Nucleus accumbens (tissue), 56 donors: ENCODE measurements at places on chromosomes 1 and 21.

DNA sequence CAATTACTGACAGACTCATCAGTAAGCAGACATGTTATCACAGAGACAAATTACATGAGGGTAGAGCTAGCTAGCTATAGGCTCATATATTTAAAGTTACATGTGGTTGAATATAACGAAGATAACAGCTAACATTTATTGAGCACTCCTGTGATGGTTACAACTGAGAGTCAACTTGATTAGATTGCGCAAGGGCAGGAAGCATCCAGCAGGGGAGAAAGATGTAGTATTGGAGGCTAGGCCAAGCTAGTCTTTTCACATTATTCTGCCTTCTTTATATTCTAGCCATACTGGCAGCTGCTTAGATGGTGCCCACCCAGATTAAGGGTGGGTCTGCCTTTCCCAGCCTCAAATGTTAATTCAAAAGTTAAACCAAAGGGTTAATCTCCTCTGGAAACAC, 37.1 kb downstream of the PIGK start:
- DNase-seq: no peak

GRCh38 chr21:44999428-44999971, 59.7 kb downstream of the SLX9 start:
- DNase-seq: no peak

- DNase-seq: no peak
Observed at GRCh38 chr1:108080448-108080847, 115.5 kb upstream of the VAV3 start.

DNA sequence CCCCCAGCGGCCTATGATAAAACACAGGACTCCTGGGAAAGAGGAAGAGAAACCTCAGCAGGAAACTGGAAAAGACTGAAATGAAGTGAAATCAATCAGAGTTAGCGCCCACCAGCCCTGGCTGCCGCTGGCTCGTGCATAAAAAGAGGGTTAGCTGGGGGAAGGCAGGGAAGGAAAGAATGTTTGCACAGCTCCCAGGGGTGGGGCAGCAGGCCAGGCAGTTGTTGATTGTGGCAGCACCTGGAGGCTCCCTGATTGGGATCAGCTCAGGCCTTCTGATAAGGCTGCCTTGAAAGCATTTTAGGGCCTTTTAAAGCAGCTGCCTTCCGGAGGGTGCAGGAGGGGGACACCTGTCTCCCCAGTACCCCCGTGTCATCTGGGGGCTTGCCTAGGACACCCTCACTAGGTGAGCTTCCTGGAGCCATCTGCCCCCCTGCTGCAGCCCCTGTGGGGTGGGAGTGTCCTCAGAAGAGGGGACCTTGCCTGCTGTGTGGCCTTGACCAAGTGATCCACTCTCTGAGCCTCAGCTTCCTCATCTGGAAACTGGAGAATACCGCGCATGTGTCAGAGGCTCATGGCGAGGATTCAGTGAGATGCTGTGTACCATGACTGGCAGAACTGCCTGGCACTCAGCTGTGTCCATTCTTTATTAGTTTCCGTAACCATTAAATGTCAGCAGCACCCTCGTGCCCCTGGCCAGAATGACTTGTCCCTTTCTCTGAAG, 6.6 kb downstream of the EPHB2 start:
- DNase-seq: no peak

- no peak for DNase-seq
Observed at GRCh38 chr1:168386492-168386891, 105.8 kb downstream of the TBX19 start.

GRCh38 chr1:203717120-203717519, 47.9 kb upstream of the LAX1 start:
- DNase-seq: no peak

- DNase-seq: peak; percentile 24
Observed at GRCh38 chr1:30763651-30764248, 6.2 kb upstream of the LAPTM5 start.

GRCh38 chr1:226691247-226691646, 47.8 kb downstream of the ITPKB start:
- no peak for DNase-seq

DNA sequence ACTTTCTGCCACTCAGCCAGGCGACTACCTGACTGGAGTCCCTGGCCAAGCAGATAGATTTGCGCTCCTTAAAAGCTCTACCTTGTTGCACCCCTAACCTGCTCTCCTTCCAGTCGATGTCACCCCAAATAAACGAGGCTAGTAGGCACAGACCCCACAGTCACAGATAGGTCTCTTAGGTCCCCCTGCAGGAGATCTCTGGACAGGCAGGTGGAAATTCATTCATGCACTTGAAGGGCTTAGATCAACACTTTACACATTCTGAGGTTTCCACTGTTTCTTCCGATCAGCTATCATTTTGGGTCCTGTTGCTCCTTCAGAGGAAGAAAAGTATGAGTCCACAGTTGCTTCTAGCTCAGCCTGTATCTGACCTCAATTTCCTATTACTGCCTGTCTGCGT, 272.6 kb upstream of the FMN2 start:
- no peak for DNase-seq

GRCh38 chr1:35033346-35033745, 1.6 kb upstream of the ZMYM6 start:
- DNase-seq: no peak

DNA sequence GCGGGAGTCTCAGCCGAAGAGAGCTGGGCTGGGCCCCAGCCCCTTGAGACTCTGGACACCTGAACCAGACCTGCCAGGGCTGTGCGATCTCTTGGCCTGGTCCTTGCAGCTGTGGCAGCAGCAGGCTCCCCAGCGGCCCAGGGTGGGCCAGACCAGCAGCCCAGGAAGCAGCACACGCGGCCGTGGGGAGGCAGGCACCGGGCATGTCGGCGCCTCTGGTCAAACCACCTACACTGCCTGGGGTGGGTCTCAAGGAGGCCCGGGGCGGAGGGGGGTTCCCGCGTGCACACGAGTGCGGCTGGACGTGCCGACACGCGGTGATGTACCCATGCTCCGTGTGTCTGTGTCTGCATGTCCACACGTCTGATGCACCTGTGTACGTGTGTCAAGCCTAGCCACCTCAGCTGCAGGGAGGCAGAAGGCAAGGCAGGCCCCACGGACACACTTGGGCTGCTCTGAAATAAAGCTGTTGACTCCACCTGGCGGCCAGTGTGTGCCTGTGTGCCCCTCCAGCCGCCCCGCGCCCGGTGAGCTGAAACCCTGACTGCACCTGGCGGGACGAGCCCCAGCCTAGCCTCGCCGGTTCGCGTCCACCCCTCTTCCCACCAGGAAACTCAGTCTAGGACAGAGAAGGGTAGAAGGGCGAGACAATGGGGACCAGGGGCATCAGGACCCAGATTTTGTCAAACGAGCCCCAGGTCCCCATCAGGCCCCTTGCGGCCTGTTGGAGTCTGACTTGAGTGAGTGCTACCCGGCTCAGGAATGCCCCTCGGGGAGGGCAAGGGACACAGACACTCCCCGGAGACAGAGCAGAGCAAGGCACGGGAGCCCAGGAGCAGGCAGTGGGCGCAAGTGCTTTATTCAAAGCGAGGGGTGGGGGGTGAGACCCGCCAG, 11.6 kb downstream of the SCNN1D start:
- DNase-seq: no peak

- DNase-seq: no peak
Observed at GRCh38 chr1:182955596-182956588, 2.9 kb upstream of the SHCBP1L start.

DNA sequence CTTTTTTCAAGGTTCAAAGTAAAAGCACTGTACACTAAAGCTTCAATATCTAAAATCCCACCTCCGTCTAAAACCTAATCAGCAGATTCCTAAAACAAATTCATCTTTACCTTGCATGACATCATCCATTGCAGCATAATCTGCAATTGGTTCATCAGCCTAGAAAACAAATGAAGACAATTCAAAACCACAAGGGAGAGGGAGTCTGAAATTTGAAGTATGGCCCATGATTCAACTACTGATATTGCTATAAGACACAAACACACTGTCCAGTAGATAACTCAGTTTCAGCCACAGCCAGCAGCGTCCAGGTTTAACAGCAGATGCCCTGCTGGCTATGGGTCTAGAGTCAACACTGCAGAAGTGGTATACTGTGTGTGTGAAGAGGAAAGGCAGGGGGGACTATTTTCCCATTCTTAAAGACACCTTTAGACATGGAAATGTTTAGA, 17.9 kb upstream of the RAP1GAP start:
- no peak for DNase-seq

GRCh38 chr1:153587314-153587713, 21.7 kb upstream of the S100A2 start:
- no peak for DNase-seq

GRCh38 chr1:12368646-12369045, 138.8 kb downstream of the VPS13D start:
- DNase-seq: no peak

GRCh38 chr1:242219298-242219901, 220.5 kb upstream of the MAP1LC3C start:
- DNase-seq: no peak

DNA sequence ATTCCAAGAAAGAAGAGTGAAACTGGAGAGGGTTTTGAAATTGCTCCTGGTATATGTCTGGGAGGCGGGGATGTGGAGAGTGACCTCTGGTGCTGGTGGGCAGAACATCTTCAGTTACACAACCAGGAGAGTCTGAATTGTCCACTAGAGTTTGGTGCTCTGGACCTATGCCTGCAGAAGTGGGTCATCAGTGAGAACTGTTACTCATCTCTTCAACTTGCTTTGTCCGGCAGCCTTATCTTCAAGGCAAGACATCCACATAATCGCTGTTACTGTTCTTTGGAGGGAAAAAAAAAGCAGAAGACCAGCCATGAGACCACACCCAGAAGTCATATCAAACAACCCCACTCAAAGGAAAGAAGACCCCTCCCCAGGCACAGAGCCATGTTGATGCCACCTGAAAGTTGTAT, 14.9 kb downstream of the SH2D1B start:
- no peak for DNase-seq

- DNase-seq: no peak
Observed at GRCh38 chr1:55781944-55782482, 566.8 kb upstream of the USP24 start.

- no peak for DNase-seq
Observed at GRCh38 chr1:159120317-159120716, 43.8 kb upstream of the AIM2 start.

DNA sequence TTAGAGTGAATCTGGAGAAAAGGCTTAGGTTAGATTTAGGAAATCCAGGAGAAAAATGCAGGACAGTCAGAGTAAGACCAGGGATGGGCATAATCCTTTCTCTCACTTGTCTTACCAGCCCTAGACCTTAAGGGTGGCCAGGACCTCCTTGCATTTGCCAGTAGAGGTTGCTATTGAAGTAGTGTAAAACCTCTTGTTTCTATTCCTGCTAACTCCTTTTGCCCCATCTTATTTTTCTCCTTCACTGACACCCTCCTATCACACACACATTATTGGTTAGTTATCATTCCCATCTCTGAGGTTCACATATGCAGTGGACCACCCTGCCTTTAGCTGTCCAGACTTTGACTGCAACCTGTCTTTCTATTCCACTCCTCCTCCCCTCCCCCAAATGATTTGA, 75.0 kb upstream of the MACF1 start:
- DNase-seq: no peak

GRCh38 chr1:22804969-22805671, 94.5 kb downstream of the EPHB2 start:
- no peak for DNase-seq

GRCh38 chr1:92554216-92554615, 67.5 kb upstream of the GFI1 start:
- no peak for DNase-seq

DNA sequence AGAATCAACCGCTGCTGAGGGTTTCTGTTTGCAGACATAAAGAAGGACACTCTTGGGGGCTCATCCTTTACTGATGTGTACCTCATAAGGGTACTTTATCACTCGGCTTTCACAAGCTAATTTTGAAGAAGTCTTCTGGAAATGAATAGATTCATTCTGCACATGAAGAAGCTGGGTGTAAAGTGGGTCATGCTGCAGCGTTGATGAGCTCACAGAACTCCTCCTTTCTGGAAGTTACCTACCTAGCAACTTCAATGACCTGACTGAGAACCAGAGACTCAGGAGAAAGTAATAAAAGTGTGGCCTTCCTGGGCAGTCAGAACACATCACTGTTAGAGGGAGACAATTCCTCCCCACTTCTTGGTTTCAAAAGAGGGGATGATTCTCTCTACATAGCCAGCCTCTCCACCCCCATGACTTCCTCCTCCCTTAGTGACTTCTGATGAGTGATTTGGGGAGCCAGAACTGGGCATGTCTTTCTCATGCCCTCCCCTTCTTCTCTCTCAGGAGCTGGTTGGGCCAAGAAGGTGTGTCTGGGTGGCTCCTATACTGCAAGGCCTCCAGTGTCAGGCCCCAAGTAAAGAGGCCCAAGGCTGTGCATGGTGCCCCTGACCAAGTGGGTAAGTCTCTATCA, 27.0 kb downstream of the PCNX2 start:
- no peak for DNase-seq

GRCh38 chr1:112318698-112319370, 77.2 kb upstream of the CTTNBP2NL start:
- no peak for DNase-seq

- no peak for DNase-seq
Observed at GRCh38 chr1:211543025-211543424, 35.9 kb downstream of the SLC30A1 start.

DNA sequence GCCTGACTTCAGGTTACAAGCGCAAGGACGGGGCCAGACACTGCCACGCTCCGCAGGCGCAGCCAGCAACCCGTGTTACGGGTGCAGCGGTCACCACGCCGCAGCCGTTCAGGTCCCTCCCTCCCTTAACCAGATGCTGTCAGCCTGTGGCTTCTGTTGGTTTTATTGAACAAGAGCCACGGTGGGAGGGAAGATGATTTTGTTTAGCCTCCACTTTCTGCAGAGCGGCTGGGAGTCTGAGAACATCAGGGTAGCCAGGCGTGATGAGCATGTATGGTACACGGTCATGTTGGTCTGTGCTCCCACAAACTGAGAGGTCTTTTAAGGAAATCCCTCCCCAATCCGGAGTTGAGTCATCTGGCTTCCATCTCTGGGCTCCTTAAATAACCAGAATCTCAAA, 18.5 kb upstream of the ADARB1 start:
- DNase-seq: no peak

GRCh38 chr1:201009962-201010645, 13.4 kb downstream of the KIF21B start:
- DNase-seq: peak; percentile 20

- no peak for DNase-seq
Observed at GRCh38 chr1:226656201-226656600, 82.9 kb downstream of the ITPKB start.

DNA sequence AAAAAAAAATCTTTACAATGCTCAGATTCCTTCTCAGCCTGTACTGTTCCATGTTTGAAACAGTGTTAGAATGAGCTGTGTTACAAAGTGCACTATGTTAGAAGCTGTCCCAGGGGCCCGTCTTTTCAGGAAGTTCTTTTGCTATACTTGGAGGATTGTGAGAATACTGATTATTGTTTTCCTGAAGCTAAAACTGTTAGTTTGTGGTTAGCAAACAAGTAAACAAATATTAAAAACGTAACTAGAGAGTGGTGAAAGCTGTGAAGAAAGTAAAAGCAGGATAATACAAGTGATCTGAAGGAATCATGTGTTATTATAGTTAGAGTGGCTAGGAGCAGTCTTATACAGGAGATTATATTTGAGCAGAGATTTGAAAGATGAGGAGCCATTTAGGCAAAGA, 35.6 kb downstream of the CAMSAP2 start:
- no peak for DNase-seq

GRCh38 chr1:47661040-47661439, 223.2 kb downstream of the FOXD2 start:
- DNase-seq: no peak
